PC-9 (cell line): ENCODE measurements at places on chromosomes 1 and 21. TPM values are rescaled to one million over a fixed set of nuclear protein-coding genes. Genes with fewer than 3 reads are reported as not detected.

DNA sequence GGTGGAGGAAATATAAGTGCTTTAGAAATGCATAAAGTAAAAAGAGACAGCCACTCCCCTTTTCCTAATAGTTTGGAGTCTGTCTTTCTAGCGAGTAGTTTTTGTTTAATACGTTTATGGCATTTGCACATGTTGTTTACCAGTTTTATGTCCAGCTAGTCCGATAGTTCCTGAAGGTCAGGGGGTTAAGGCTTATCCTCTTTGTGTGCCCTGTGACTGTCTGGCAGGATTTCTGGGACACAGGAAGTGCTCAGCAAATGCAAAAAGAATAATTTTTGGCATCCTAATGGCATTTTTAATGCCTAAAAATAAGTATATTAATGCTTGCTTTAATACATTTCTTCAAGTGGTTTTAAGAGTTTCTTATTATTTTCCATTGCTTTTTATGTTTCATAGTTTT is 58.4 kb downstream of the DYRK1A start:
- DNase-seq: no peak

DNA sequence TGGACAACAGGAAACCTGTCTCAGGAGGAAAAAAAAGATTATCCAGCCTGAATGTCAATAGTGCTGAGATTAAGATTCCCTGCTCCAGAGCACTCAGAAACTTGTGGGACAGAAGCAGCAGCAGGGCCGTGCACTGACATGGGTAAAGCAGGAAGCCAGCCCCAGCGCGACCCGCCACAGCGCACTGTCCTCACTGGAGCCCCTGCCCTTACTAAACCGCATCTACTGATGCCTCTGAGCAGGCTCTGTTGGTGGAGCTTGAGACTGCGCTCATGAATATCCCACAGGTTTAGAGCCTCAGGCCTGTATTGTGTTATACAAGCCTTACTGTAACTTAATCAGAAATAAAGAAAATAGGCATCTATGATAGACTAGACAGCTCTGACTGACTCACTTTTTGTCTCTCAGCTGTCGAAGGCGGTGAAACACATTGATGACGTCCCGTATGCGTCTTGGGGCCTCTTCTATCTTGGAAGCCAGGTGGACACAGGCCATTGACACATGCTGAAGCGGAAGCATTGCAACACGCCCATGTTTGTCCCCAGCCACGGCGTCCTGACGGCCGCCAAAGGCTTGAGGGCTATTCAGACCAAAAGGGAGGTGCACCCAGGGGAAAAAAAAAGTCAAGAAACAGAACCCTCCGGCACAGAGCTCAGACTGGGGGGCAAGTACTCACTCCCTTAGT is 1.2 kb downstream of the CCNL2 start:
- no peak for DNase-seq

GRCh38 chr1:228321895-228322294 is 84.7 kb downstream of the TRIM11 start:
- DNase-seq: no peak

DNA sequence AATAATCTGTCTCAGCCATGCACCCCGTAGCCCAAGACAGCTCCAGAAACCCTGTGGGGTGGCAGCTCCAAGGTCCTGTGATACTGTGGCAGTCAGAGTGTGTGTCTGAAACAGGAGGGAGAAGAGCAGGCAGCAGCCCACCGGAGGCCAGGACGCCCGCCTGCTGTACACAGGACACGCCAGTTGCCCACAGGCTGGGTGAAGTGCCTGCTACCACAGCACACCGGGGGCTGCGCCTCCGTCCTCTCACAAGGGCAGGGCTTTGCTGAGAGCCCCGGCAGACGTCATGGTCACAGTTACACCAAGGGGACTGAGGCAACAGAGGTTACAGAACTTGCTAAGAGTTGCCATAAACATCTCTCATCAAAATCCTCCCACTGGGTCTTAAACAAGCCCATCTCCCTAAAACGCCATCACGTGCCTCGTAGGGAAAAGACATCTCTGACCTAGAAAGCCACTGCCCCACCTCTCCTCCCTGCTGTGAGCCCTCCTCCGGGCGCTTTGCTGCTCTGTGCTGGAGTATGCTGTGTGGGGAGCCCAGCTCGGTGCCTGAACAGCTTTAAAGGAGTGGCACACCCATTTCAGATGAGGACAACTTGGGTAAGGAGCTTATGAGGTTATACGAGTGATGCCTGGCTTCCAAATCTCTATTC is 5.3 kb downstream of the C1orf174 start:
- no peak for DNase-seq

DNA sequence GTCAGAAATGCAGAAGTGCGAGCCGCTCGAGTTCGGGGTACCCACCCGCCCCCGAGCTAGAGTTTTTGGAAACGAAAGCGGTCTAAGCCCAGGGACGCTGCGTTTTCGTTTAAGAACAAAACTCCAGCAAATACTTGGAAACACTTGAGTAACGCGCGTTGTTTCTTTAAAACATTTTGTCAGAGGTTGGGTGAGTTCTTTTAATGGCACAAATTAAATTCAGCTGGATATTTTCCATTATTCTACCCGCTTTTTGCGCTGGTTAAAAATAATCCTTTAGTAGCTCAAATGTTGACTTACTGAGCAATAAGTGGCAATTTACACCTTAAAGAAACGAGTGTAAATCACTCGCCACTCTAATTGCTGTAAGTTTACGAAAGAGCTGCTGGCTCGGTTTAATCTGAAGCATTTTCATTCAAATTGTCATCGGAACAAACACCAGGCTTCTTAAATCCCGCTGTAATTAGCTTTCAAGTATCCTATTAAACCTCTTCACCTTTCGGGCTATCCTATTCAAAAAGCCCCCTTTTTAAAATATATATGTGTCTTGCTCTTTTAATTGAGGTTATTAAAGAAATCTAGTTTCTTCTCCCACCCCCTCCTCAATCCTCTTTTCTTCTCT is 1.5 kb downstream of the LHX8 start:
- no peak for DNase-seq

Gene TOR3A
- 31.6 and 35.6 TPM in 2 replicates for total RNA-seq

DNA sequence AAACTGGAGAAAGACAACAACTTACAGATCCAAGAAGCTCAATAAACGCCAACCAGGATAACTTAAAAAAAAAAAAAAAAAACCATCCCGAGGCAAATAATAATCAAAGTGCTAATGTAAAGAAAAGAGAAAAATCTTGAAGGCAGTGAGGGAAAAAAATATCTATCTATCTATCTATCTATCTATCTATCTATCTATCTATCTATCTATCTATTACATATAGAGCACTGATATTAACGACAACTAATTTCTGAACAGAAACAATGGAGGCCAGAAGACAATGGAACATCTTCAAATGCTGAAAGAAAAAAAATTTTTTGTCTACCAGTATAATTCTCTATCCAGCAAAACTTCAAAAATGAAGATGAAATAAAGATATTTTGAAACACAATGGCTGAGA is 18.0 kb downstream of the PACC1 start:
- no peak for DNase-seq

Gene RGSL1
- not detected in 2 replicates for total RNA-seq

Gene OLIG2
- total RNA-seq: not detected in 2 replicates

Gene TP73
- 6.2 and 6.9 TPM in 2 replicates for total RNA-seq

- DNase-seq: no peak
Observed at GRCh38 chr21:29939104-29939923, 482 bp downstream of the GRIK1 start.

Gene LCE1A
- not detected in 2 replicates for total RNA-seq

DNA sequence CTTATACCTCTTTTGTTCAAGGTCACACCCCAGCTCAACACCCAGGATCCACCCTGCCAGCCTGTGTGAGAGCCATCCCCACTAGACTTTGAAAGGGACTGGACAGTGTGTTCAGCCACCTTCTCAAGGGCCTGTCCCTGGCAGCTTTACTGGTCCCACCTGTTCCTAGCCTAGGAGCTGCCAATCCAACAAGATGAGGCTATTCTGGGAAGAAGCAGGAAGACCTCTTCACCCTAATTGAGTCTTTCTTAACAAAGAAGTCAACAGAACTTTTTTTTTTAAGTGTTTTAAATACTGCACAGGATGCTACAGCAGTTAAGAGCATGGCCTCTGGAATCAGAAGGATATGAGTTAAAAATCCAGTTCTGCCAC is 95.8 kb upstream of the HOOK1 start:
- DNase-seq: no peak

DNA sequence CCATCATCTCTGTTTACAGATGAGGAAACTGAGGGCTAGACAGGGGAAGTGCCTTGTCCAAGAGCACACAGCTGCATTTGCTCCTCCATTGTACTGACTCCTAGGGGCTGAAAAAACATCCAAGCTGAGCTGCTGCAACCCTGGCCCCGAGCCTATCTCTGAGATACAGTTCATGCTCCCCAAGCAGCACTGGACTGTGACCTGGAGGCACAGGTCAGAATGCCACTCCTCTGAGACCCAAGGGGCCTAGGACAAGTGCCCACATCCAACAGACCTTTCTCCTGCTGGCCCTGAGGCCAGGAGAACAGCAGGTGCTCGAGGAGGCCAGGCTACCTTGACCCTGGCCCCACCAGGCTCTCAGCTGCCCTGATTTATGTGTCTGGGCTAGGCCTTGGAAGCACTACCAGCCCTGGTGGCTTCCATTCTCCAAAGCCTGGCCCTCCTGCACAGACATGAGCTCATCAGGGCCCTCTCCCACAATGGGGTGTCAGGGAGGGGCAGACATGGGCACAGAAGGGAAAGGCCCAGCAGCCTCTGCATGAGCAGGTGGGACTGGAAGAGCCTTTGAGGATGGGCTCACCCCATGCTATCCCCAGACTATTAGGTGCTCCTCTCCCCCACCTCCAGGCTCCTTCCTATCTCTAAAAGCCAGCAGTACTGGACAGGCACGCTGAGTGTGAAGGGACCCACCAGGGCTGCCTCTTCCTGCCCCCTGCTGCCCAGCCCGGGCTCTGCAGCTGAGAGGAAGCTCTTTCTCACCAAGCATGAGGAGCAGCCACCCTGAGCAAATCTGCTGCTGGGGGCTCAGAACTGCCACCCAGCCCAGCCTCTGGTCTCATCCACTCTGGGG is 18.8 kb downstream of the ADGRB2 start:
- peak; percentile 61 for DNase-seq

DNA sequence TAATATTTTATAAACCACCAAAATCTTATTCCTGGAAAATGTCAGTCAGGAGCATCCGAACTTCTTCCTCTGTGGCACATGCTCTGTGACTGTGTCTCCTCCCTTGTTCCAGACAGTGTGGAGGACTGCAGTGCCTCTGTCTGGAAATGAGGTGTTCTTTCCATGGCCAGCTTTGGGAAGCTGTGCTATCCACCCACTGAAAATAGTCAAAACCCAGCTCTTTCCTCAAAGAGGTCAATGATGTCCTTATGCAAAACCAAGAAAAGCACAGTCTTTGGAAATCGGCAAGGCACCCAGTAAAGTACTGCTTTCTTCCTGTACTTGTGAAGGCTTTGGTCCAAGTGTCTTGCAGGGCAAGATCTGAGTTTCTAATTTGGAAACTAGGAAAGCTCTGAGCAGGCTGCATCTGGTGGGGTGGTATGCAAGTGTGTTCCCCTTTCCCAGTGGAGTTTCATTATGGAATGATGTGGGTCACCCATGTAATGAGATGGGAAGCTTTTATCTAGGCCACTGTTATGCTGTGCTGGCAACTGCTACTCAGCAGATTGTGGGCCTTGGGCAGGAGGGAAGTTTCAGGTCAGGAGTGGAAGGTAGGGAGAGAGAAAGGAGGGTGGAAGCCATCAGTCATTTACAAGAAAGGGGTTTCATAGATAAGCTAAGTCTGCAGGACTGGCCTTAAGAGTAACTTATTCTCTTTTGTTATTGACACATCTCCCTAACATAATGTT is 6.0 kb downstream of the KIAA0040 start:
- no peak for DNase-seq

- no peak for DNase-seq
Observed at GRCh38 chr1:160377585-160378206, 10.8 kb downstream of the NHLH1 start.

GRCh38 chr1:234631721-234632125 is 21.7 kb upstream of the IRF2BP2 start:
- peak; percentile 77 for DNase-seq

- no peak for DNase-seq
Observed at GRCh38 chr1:50156241-50157010, 47.7 kb downstream of the ELAVL4 start.

GRCh38 chr21:23968008-23968407 is 1639.3 kb downstream of the MRPL39 start:
- DNase-seq: no peak

Gene GBP5
- total RNA-seq: not detected in 2 replicates

DNA sequence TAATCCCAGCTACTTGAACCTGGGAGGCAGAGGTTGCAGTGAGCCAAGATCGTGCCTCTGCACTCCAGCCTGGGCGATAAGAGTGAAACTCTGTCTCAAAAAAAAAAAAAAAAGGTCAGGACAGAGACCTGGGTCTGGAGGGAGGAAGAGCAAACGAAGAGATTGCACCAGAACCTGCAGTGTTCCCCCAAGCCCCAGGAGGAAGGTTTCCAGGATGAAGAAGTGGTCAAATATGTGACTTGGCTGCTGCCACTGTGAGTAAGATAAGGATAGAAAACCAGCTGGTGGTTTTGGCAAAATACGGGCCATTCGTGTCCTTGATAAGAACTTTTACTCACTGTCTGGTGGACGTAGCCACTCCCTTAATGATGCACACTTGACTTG is 42.2 kb downstream of the CLDN14 start:
- DNase-seq: peak; percentile 45

DNA sequence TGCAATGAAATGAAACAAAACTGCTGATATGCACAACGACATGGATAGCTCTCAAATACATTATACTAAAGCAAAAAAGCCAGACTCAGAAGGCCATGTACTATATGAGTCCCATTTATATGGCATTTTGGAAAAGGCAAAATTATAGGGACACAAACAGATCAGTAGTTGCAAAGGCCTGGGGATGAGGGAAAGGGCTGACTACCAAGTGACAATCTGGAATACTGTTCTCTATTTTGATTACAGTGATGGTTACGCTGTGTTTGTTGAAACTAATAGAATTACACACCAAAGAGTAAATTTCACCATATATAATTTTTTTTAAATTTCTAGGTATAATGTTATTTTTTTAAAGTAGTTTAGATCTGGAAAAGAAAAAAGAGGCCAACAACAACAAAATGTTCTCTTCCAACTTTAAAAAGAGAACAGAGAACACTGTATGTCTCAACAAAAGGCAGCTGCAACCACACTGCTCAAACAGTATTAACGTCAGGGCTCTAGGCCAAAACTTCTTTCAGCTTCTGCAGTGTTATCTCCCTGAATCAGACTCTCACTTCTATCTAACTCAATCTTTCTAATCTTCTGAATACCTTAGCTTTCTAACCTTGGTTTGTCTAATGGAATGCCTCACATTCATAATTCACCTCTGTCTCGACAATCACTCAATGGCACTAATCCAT is 75.8 kb downstream of the FOXJ3 start:
- no peak for DNase-seq

GRCh38 chr1:180921891-180922630 is 9.4 kb downstream of the KIAA1614 start:
- DNase-seq: no peak

DNA sequence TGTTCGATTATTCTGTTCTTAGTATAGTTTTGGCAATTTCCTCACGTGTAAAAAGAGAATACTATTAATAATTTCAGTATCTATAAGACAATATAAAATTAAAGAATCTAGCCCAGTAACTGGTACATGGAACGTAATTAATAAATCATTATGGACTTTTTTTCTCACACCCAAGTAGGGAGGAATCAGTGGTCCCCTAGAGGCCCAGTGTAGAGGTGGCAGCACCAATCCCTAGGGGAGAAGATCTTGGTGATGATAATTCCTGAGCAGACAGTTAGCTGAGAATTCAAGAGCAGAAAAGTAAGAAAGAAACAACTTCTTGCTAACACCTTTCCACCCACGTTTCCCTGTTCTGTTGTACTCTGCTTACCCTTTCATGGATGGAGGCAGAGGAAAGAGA is 19.7 kb upstream of the SELE start:
- DNase-seq: no peak
